Cortex of kidney (tissue), 1 donor: ENCODE measurements at places on chromosomes 4 and X.

DNA sequence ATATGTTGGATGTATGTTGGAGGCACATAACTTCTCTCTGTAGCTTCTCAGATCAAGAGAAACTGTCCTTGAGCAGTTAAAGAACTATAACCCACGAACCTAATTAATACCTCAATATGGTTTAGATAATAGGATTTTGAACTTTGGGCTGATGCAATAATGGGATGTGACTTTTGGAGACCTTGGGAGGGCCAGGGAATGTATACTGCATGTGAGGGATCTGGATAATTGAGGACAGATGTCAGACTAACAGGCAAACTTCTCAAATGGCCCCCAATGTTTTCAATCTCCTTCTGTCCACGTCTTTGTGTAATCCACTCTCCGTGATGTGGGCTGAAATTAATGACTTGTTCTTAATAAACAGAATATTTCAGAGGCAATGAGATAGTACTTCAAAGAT lies 202.2 kb upstream of the FAT4 start:
- no peak for DNase-seq

GRCh38 chr4:101451086-101451485 lies 103.8 kb upstream of the PPP3CA start:
- DNase-seq = no peak

DNA sequence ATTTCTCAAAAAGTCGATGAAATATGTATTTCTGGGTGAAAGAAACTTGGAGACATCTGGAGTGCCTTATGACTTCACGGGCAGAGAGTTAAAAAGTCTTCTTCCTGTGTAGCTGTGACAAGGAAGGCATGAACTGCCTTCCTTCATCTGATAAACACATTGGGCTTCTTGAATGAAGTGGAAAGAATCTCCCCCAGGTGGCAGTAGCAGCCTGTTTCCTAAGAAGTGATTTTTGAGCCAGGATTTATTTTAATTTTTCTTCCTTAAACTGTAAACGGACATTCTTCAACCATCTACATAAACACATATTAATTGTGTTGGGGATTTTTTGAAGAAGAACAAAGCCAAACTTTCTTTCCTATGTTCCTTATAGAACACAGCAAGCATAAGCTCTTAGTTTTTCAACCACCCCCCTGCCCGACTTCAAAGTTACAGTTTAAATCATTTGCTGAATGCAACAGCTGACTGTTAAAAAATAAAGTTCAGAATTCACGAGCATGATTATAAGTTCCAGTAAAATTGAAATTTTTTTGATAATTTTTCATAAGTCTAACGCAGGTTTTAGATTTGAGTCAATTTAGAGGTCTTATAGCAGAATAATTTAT lies 980 bp upstream of the GIMD1 start:
- DNase-seq = no peak

DNA sequence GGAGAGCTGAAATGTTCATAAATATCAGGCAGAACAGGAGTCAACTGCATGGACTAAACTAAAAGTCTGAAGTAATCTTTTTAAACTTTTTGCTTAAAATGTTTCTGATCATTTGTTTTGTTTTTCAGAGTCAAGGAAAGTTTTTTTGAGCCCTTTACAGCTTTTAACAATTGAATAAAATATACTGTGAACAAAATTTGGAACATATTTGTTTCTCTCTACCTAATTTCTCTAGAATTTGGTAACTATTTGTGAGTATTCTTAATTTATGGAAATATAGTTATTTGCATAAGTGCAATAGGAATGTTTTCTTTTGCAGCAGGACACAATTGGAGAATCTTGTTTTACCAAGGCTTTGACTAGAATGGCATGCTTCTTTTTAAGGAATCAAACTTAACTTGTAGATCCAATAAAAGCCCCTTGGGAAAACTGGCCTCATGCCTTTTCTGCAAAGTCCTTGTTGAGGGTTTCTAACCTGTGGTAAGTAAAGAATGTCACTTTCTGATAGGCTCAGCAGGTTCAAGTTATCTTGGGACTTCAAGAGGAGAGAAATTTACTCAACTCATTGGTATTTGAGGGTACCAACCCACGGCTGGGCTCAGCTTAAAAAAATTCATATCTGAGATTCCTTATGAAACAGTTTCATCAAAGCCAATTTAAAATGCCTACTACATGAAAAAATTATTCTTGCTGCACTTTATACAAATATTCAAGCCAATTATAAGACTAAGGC lies 91.5 kb downstream of the UPRT start:
- DNase-seq = no peak

GRCh38 chrX:101347859-101348451 lies 587 bp downstream of the TIMM8A start:
- DNase-seq = no peak

GRCh38 chrX:115616943-115617563 lies 56.1 kb downstream of the PLS3 start:
- DNase-seq = no peak

DNA sequence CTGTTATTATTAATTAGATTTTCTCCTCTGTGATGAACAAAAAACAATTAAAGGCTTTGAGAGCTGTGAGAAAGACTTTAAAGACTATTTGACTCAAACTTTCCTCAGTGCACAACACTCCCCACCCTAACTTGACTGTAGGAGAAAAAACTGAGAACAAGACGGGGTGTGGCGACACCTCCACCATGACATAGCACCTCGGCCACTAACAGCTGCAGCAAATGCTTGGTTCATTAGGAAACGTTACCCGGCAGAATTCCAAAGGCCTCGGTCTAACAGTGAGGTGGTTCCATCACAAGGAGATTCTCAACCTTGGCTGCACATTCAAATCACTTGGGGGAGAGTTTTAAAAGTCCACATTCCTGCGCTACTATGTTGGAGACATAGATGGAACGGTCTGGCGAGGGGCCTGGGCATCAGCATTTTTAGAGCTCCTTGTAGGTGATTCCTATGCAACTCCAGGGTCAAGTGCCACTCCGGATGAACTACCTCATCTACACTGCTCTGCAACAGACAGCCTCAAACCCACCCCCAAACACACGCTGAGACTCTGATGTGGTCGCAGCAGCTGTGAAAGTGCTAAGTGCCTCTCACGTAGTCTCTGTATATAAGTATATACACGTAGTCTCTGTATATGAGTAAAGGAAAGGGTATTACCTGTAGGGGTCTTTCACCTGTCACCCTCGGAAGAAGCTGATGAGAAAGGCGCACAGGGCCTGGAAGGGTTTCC lies 1.0 kb downstream of the FGFBP2 start:
- DNase-seq = no peak

GRCh38 chr4:6395466-6396228 lies 76.8 kb downstream of the PPP2R2C start:
- no peak for DNase-seq

- DNase-seq = no peak
Observed at GRCh38 chrX:128619490-128619889, 567.3 kb upstream of the ACTRT1 start.

DNA sequence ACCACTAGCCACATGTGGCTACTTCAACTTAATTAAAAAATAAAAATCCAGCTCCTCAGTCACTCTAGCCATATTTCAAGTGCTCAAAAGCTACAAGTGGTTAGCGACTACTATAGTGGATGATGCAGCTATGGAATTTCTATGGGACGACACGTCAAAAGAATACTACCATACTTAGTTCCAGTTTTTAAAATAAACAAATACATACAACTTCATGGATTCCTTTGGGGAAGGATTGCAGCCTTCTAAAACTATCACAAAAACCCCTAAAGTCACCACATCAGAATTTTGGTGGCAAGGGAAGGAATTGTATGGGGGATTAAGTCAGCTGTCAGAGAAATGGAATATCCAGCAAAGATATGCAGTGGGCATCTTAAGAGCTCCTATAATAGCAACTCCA lies 6.5 kb downstream of the ZNF280C start:
- no peak for DNase-seq

- no peak for DNase-seq
Observed at GRCh38 chrX:20499763-20500162, 233.1 kb upstream of the RPS6KA3 start.

GRCh38 chr4:33696586-33696985 lies 2547.7 kb downstream of the ARAP2 start:
- DNase-seq = no peak

GRCh38 chr4:52657618-52658501 lies 1.2 kb downstream of the USP46 start:
- no peak for DNase-seq

- no peak for DNase-seq
Observed at GRCh38 chrX:124274438-124275181, 57.9 kb upstream of the TEX13D start.

DNA sequence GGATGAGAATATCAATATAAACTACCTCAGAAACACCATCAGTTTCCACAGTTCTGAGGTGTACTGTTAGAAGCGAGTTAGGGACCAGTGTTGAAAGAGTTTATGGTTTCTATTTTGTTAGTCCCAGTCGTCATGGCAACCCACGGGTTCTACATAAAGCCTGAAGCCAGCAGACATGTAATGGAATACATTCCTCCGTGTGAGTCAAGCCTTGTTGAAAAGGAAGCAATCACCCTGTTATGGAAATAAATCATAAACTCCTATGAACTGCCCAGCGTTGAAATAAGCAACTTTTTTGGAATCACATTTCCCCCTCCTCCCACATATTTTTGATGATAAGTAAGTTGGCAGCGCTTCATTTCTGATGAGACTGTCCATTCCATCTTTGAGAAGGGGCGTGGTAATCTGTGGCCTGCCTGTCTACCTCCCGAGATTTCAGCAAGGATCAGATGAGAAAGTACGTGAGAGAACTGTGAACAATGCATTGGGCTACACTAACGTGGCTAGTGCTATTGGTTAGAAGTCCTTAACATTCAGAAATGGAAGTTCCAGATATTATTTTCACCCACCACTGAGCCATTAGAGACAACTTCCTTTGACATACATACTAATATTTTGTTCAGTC lies 40.4 kb upstream of the PDHA1 start:
- DNase-seq = no peak

- no peak for DNase-seq
Observed at GRCh38 chrX:114338870-114339269, 245.0 kb upstream of the HTR2C start.

DNA sequence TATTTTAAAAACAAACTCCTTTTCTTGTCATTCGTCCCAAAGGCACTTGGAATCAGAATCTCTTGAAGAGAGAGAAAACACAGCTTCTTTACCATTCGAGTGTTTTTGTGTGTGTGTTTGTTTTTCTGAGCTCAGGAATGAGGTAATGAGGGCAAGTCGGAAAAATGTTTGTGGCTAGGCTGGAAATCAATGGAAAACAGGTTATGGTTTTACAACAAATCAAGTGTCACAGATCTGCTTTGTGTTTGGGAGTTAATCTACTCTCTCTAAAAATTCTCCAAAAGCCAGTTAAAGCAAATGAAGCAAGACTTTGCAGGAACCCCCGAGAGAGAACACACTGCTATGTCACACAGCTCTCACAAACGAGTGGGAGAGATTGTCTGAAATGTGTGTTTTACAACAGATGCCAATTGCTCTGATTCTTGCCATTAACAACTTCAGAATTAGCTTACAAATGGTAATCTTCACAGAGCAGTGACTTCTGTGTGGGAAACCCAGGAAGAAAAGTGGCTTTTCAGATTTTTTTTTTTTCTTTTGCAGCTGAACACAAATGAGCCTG lies 264.1 kb downstream of the CBLL2 start:
- DNase-seq = no peak

GRCh38 chr4:40173470-40173875 lies 23.4 kb upstream of the RHOH start:
- no peak for DNase-seq

DNA sequence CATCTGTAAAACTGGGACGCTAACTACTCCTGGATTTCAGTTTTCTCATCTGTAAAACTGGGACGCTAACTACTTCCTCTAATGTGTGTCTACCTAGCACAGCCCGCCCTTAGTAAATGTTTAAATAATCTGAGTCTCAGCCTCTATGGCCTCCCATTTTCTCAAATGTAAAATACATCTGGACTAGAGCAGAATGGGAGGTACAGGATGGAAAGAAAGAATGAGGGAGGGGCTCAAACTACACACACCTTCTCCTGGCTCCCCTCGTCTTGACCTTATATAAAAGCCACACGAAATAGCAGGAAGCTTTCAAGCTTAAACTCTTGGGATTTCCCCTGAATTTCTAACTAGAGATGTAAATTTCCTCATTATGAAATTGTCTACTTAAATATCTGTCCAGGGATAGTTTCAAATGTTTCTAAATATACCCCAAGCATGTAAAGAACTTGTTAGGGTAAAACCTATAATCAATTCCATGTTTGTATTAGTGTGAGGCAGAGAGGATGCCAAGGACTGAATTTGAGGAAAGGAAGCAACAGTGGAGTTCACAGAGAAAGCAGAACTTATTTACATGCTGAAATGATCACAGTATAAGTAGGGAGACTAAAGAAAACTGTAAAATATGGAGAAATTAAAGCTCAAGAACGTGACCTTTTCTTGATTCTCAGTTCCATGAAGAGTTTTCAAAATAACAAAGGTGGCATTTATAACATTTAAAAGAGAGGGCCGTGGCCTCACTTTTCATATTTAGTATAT lies 220.0 kb downstream of the NWD2 start:
- DNase-seq = no peak

GRCh38 chr4:55617587-55618197 lies 18.4 kb downstream of the NMU start:
- DNase-seq = no peak

DNA sequence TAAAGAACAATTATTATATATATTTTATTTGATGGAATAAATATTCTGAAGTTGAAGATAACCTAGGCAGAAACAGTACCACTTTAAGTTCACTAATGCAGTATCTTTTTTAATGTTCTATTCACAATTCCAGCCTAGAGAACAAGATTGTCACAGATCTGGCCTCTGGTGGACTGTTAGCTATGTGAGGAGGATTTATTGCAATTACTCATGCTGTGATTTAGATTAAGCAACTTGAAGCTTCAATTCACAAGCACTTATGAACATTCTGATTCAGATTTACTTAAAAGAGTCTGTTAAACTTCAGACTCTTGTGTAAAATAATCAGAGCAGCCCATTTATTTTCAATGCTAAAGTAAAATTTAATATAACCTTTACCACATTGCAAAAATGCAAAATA lies 1489.8 kb downstream of the STIM2 start:
- no peak for DNase-seq

GRCh38 chr4:15007201-15007600 lies 4.9 kb downstream of the CPEB2 start:
- DNase-seq = no peak

DNA sequence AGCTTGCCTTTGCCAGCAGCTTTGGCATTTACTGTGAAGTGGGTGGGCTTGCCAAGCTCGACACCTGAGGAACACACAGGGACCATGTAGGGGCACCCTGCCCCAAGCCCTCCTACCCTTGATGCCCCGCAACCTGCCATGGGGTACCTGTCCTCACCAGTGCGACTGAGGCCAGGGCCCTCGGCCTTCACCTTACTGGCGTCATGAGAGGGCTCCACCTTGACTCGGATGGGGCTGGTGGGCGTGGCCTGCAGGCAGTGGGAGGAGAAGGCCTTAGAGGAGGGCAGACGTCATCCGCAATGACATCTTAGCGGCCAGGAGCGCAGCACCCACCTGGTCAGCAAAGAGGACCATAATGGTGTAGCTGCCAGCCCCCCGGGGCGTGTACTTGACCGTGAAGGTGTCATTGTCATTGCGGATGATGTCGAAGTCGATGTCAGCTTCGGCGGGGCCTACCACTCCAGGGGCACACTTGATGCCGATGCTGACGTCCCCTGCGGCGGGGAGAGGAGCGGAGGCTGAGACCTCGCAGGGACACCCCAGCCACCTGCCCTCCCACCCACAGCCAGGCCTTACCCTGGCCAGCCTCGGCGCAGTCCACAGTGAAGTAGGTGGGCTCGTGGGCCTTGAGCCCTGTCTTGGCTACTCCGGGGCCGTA lies 12.2 kb downstream of the FLNA start:
- no peak for DNase-seq
